ENCODE measurements at places on chromosomes 1 and 21.
A peak's percentile ranks its signal among the peaks of the same experiment; 100 is the strongest.

DNA sequence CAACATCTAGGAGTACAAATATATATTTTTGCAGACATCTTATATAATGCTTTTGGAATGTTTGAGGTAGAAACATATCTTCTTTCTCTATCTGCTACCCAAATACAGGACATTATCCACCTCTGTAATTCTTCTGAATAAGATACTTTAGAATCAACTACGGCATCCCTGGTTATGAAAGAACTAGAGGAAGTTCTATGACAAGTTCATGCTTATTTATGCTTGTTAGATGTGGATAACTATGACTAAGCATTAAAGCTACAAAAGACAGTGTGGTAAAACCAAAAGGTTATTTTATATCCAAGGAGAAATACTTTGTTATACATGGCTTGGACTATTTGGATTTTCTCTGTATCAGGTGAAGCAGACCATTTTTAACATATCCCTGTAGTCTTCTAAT, 894.0 kb downstream of the KCNT2 start:
- DNase-seq = no peak

GRCh38 chr1:43763497-43763973, 56.2 kb downstream of the ST3GAL3 start:
- no peak for DNase-seq

GRCh38 chr1:54298284-54299033, 98.5 kb downstream of the MRPL37 start:
- DNase-seq = no peak

- DNase-seq = no peak
These were observed 15.1 kb downstream of the ABCG1 start for GRCh38 chr21:42234041-42234440.

DNA sequence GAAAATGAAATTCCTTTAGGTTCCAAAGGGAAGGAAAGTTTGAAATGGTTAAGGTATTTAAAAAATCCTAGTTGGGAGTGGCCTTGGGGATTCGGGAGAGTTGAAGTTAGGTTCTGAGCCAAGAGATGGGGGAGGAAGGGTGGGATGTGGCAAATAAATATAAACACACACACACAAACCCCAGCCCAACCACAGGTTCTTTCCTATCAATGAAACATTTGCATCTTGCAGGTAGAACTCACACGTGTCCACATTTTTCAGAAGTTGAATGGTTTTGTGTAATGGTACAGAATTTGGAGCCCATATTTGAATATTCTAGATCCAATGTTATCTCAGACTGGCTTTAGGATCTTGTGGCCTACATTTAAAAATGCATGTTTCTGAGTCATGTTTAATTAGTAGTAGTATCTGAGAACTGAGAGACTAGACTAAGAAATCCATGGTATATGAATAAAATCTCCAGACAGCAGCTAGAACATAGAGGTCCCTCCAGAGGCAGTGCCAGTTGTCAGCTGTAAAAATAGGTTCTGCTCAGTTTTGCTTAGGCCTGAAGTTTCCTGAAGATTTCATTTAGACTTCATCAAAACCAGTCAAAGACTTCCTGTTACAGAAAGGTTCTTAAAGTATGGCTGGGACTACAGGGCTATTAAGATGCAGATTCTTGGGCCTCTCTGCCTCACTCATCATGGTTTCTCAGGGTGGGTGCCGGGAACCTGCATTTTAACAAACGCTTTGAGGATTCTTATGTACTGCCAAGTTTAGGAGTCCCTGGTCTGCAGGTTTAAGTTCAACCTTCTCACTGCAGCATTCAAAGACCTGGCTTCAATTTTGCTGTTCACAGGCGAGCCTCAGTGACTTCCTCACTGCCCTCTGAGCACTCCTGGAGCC, 21.3 kb downstream of the RUNX1 start:
- DNase-seq = no peak

- no peak for DNase-seq
These were observed 23.6 kb downstream of the GNPAT start for GRCh38 chr1:231264642-231265041.

DNA sequence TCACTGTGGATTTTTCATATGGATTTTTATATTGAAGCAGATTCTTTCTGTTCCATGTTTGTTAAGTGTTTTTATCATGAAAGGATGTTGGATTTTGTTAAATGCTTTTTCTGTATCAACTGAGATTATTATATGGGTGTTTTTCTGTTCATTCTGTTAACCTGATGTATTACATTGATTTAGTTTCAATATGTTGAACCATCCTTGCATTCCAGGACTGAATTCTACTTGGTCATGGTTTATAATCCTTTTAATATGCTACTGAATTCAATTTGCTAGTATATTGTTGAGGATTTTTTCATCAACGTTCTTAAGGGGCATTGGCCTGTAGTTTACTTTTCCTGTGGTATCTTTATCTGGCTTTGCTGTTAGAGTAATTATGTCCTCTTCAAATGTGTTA, 55.8 kb downstream of the CCDC30 start:
- DNase-seq = no peak

GRCh38 chr1:117838911-117839310, 90.5 kb downstream of the GDAP2 start:
- no peak for DNase-seq

DNA sequence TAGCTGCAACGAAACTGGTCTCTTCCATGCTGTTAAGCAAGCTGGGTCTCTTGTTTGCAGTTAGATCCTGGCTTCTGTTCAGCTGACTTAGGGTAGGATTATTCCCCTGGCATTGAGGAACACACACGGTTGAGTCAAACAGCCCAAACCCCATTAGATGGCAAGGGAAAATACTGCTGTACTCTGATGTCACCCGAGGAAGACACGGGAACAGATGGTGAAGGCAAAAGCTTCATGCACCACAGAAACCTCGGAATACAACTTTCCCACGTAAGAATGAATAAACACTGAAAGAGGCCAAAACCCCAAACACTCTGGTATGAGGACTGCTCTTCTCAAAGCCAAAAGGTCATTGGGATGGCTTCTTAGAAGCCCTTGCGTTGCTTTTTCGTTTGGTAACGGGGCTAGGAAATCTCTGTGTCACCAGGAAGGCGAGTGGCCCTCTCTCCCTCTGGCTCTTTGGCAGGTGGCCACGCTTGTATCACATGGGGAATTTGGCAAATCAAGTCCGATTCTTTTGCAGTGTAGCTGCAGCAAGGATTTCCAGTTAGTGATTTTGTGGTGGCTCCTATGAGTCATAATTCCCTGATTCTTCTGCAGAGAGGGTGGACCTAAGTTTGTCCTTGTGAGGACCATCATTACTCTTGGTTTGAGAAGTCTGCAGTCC, 16.7 kb upstream of the LYST start:
- DNase-seq = no peak

- DNase-seq = no peak
These were observed 28.3 kb downstream of the POU2F1 start for GRCh38 chr1:167248707-167249642.

GRCh38 chr1:204107892-204108291, 35.0 kb downstream of the SOX13 start:
- DNase-seq = no peak

GRCh38 chr1:75035536-75035935, 98.7 kb upstream of the LHX8 start:
- DNase-seq = no peak

DNA sequence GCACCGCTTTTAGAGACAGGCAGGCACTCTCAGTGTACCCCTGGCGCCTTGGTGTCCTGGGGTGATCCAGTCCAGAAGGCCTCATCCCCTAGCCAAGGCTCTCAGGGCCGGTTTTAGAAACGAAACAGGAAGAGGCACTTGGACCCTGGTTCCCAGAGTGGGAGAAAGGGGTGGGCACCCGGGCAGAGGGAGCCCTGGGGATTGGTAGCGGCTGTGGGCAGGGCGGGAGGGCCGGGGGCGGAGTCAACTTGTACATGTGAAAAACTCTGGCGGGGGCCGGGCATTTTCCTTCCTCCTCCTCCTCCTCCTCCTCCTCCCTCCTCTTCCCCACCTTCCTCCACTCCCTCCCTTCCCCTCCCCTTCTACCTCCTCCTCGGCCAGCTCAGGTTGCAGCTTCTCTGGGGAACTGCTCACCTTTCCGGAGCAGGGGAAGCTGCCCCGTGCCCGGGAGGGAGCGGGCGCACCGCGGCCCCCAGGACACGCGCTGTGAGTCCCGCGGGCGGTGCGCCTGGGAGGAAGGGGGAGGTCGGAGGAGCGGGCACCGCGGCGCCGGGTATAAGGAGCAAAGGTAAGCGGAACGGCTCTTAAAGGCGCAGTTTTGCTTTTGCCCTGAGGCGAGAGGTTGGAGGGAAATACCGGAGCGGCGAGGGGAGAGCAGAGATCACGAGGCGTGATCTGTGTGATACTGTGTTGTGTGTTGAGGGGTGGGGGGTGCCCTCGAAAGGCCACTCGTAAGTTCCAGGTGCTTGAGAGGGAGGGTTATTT, at the start of gene CDK18:
TSS of gene CDK18 (plus strand) at position 359 of the 765 bp plus-strand sequence. CDS start 18,499 bp downstream, outside the sequence.
- peak; percentile 23 for DNase-seq

- no peak for DNase-seq
These were observed 42.4 kb upstream of the TACSTD2 start for GRCh38 chr1:58619286-58620054.

DNA sequence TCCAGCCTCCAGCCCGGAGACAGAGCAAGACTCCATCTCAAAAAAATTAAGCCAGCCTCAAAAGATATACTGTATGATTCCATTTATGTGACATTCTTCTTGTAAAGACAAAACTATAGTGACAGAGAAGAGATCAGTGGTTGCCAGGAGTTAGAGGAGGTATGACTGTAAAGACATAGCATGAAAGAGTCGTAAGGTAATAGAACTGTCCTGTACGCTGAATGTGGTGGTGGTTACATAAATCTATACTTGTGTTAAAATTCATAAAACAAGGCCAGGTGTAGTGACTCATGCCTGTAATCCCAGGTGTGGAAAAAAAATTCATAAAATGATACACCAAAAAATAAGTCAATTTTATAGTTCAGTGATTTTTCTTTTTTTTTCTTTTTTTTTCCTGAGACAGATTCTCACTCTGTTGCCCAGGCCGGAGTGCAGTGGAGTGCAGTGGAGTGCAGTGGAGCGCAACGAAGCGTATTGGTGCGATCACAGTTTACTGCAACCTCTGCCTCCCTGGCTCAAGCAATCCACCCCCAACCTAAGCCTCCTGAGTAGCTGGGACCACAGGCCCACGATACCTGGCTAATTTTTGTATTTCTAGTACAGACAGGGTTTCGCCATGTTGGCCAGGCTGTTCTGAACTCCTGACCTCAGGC, 84.9 kb upstream of the CXADR start:
- DNase-seq = no peak

DNA sequence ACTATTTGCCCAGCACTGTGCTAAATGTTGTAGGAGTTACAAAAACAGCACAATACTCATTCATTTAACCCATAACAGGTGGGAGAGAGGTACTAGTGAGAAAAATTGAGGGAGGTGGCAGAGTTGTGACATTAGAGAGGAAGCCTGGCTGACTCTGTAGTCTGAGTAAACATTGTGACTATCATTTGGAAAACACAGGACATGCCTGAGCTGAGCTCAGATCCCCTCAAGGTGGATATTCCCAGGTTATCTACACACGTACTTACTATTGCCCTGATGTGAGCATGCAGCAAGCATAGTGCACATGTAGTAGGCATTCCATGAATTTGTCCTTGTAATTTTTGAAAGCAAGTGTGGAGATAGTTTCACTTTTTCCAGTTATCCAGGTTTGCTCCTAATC, 10.9 kb downstream of the CAMK1G start:
- no peak for DNase-seq

- no peak for DNase-seq
These were observed 172.1 kb downstream of the HHAT start for GRCh38 chr1:210500831-210501230.

GRCh38 chr1:18764362-18764761, 95.1 kb downstream of the TAS1R2 start:
- DNase-seq = no peak

GRCh38 chr1:239421811-239422210, 35.4 kb downstream of the CHRM3 start:
- no peak for DNase-seq

DNA sequence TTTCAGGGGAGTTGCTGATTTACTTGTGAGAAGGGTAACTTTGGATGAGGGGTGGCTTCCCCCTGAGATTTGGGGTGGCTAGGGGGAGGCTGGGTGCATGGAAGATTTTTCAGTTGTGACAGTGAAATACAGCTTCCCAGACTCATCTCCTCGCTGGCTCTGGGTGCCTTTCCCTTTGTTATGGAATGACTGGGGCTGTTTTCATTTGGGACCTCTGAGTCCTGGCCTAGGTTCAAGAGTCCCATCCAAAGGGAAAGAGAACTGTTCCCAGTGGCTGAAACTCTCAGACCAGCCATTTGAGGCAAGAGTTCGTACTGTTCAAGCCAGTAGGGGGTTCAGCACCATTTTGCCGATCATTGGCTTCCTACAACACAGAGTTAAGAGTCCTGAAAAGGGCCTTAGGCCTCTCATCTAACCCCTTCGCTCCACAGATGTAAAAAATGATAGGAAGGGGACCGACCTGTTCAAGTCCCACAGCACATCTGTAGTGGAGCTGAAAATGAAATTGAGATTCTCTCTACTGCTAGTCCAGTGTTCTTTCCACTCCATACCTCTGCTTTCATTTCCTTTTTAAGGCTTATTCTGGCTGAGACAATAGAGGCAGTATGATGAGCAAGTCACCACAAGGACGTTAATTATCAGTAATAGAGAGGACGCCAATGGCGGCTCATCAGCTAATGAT, 958 bp downstream of the DDR2 start:
- no peak for DNase-seq

DNA sequence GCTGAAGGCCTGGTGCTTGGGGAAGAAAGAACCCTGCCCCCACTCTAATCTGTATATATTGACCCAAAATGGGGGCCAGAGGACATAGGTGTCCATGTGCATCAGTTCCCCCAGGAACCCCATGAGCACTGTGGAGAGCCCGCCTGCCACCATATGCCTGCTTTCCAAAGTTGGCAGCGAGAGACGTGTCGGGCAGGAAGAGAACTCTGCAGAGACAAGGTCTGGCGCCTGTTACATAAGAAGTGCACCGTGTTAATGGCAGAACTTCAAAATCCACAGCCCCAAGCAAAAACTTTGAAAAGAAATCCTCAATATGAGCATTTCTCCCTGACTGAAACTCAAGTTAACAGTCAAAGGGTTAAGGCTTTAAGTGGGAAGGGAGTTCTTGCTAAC, 8.0 kb downstream of the CTNNBIP1 start:
- DNase-seq = no peak

DNA sequence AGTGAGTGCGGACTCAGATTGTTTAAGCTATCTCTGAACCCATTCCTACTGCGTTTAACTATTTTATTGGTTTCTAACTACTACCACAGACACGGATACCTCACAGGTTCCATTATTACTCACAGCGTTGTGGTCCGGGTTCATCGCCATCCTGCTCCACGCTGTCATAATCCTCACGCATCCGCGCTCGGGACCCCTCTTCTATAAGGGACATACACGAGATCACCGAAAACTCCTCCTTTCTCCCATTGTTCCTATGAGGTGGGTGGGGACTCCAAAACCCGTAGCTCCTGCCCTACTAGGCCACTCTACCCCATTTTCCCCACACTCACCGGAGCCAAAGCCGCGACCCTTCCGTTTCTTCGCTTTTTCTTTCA, 610 bp downstream of the RBM8A start:
- peak; percentile 7 for DNase-seq

DNA sequence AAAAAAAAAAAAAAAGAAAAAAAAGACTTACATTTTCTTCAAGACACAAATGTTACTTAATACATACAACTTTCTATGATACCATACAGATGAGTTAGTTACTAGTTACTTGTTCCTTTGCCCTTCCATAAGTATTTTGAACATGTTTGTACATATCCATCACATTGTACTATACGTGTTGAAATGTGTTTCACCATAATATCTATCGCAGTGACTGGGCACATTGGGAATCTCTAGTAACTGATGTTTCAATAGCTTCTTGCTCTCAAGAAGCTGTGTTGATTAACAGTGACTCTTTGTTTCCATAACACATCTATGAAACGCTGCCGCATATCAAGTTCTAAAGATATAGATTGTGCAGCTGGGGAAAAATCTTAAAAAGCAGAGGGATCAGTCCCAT, 42.9 kb downstream of the KLHL20 start:
- no peak for DNase-seq

Measured in stimulated activated CD8-positive, alpha-beta memory T cell treated with anti-CD3 and anti-CD28 coated beads, Interleukin-15, amount 100 ng/mL, for 4 hours (primary cell).